Renal pelvis (tissue), 12 donors: ENCODE measurements at places on chromosomes 6 and 20.

- no peak for DNase-seq
Measured at GRCh38 chr6:140029551-140029950, 655.1 kb upstream of the CITED2 start.

GRCh38 chr6:147941143-147941542, 401.5 kb upstream of the SASH1 start:
- DNase-seq = peak; percentile 54

- DNase-seq = no peak
Measured at GRCh38 chr6:166456395-166457156, 73.8 kb upstream of the MPC1 start.

GRCh38 chr6:6654599-6655575, 66.4 kb downstream of the LY86 start:
- no peak for DNase-seq

DNA sequence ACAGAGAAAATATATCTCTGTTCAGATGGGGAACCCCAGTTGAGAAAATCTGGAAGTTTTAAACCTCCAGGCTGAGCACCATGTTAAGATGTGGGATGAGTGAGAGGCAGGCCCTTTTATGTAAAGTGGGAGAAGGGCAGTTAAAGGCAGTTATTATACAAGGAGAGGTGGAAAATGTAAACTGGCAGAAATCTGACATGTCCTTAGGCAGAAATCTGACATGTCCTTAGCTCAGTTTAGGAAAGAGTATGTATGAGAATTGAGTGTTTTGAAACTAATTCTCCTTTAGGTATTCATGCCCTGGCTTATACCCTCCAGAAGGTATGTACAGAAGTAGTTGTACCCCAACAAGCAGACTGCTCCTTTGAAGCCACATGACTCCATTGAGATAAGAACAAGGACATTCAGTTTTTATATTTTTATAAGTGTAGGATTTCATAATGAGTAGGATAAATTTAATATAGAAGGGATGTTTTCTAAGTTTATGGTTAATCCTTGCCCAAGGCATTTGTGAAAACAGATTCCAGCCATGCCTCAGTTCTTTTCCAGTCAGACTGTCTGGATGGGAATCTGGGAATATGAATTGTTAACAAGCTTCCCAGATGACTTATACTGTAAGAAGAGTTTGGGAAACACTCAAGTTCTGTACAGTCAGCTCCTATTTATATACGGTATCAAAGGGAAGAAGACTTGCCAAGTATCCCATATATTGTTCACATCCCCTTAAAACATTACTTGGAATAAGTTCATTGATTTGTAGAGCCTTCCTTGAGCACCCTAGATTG, 87.7 kb downstream of the SCAND1 start:
- no peak for DNase-seq

DNA sequence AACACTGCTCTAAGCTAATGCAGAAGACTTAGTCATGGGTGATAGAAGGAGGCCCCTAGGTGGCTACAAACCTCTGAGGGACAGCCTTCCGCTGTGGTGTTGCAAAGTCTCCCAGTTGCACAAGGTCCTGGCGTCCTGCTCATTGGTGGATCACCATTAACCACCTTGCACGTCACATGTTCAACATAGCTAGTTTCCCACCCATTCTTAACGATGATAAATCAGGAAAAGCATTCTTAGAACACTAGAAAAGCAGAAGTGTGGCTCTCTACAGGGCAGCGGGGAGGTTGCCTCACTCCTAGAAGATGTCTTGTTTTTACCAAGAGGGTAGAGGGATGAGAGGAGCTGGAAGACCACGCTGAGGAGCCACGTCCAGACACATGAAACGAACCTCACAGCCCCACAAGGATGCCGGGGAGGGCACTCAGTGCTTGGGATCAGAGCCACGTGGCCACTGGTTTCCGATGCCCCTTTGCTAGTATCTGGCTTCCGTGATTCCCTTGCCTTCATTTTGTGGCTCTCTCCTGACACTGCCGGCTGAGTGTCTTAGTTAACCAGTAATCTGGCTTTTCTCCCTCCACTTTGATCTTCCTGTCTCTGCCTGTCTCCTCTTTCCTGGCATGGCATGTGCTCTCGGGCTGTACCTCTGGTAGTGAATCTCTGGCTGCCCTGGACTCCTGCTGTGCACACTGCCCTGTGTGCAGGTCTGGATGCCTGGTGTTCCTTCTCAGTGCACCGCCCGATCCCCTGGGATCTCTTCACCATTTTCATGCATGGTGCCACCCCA, 91.4 kb upstream of the NEDD9 start:
- DNase-seq = no peak

DNA sequence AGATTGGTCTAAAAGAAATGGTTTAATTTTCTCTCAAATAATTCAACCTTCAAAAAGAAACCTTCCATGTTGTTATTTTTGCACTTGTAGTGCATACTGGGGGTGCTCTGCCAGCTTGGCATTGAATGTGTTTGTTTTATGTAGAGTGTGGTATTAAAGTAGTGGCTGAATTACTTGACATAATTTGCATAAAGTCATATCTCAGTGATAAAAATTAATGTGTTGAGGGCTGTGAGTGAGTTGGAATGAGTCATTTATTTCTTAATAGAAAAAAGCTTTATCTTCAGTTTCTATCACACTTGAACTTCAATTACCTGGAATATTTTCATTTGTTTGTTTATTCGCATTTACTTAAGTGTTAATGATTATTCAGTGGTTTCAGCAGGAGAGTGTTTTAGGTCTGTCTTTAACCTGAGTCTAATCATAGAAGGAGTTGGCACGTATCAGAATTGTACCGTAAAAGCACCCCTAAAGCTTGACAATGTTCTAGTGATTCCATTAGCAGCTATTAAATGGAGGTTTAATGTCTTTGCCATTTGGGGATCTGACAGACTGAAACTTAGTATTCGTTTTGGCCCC, 801.2 kb upstream of the FLRT3 start:
- DNase-seq = no peak

DNA sequence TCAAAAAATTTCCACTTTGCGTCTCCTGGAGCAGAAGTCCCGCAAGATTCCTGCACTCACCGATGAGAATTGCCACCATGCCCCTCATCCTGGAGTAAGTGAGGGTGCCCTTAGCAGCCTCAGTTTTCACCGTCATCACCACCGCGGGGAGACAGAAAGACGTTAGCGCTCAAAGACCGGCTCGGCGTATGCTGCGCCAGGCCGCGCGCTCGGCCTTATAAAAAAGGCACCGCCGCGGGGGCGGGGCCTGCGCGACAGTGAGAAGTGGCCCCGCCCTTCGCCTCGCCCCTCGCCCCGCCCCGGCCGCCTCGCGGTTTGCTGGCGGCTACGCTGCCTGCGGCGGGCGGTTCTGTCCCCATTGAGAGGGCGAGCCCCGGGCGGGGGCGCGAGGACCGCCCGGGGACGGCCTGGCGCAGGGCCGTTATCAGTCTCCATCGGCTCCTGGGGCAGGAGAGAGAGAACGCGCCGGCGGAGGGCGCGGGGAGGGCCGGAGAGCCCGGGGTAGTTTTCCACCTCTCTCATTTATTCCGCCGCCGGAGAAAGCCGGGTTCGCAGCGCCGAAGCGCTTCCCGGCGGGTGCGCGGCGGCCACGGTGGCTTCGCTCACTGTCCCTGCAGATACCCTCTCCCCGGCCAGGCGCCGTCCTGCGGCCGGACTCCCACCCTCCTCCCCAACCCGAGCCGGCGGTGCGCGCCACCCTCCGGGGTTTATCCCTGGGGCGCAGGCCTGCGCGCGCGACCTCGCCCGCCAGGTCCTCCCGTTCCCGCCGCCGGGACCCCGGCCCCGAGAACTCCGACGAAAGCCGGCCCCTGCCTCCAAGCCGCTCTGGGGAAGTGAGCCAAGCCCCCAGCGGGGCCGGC, 122.5 kb upstream of the SLC2A12 start:
- DNase-seq = peak; percentile 88
